ENCODE measurements at places on chromosomes 11 and 22.

- no peak for DNase-seq
These were observed 130.4 kb upstream of the TEAD1 start for GRCh38 chr11:12543596-12544415.

DNA sequence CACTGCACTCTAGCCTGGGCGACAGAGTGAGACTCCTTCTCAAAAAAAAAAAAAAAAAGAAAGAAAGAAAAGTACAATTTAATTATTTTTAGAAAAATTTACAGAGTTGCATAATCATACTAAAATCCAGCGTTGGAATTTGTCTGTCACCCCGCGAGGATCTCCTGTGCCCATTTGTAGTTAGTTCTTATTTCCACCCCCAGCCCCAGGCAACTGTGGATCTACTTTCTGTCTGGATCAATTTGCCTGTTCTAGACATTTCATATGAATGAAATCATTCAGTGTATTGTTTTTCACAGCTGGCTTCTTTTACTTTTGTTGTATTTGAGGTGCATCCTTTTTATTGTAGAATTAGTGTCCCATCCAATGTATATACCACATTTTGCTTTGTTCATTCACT is 102.6 kb upstream of the RASSF10 start:
- DNase-seq, result no peak

DNA sequence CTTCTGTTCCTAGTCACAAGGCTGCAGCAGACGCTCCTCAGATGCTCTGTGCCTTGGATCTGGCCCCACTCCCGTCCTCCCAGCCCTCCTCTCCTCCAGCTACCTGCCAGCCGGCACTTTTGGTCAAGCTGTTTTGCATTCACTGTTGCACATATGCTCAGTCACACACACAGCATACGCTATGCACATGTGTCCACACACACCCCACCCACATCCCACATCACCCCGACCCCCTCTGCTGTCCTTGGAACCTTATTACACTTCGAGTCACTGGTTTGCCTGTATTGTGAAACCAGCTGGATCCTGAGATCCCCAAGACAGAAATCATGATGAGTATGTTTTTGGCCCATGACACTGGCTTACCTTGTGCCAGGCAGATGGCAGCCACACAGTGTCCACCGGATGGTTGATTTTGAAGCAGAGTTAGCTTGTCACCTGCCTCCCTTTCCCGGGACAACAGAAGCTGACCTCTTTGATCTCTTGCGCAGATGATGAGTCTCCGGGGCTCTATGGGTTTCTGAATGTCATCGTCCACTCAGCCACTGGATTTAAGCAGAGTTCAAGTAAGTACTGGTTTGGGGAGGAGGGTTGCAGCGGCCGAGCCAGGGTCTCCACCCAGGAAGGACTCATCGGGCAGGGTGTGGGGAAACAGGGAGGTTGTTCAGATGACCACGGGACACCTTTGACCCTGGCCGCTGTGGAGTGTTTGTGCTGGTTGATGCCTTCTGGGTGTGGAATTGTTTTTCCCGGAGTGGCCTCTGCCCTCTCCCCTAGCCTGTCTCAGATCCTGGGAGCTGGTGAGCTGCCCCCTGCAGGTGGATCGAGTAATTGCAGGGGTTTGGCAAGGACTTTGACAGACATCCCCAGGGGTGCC is 109.8 kb downstream of the BCR start:
- no peak for DNase-seq

- DNase-seq, result no peak
These were observed 3.6 kb downstream of the ZFTA start for GRCh38 chr11:63764679-63765647.

- no peak for DNase-seq
These were observed 10.3 kb upstream of the CCDC86 start for GRCh38 chr11:60831501-60832079.

- DNase-seq, result no peak
These were observed 1.0 kb downstream of the CHRM4 start for GRCh38 chr11:46390331-46391171.

DNA sequence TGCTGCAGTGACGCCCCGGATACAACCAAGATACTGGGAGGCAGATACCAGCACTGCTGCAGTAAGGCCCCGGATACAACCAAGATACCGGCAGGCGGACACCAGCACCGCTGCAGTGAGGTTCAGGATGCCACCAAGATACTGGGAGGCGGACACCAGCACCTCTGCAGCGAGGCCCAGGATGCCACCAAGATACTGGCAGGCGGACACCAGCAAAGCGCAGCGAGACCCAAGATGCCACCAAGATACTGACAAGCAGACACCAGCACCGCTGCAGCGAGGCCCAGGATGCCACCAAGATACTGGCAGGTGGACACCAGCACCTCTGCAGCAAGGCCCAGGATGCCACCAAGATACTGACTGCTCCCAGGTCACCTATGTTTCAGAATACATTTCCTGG is 225.2 kb downstream of the BRD1 start:
- DNase-seq, result no peak

- DNase-seq, result no peak
These were observed 592.5 kb downstream of the INSC start for GRCh38 chr11:15707194-15707593.

Data from esophagus squamous epithelium (tissue), 5 donors.